ENCODE measurements at places on chromosomes 11 and 22.

DNA sequence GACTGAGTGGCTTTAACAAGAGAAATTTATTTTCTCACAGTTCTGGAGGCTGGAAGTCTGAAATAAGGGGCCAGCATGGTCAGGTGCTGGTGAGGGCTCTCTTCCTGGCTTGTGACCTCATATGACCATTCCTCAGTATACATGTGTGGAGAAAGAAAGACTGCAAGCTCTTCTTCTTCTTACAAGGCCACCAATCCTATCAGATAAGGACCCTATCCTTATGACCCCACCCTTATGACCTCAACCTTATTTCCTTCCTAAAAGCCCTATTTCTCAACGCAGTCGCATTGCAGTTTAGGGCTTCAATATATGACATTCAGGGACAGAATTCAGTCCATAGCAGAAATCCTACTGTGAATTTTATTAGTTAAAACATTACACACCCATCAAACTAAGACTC, 124.4 kb upstream of the RAG2 start:
- no peak for DNase-seq

DNA sequence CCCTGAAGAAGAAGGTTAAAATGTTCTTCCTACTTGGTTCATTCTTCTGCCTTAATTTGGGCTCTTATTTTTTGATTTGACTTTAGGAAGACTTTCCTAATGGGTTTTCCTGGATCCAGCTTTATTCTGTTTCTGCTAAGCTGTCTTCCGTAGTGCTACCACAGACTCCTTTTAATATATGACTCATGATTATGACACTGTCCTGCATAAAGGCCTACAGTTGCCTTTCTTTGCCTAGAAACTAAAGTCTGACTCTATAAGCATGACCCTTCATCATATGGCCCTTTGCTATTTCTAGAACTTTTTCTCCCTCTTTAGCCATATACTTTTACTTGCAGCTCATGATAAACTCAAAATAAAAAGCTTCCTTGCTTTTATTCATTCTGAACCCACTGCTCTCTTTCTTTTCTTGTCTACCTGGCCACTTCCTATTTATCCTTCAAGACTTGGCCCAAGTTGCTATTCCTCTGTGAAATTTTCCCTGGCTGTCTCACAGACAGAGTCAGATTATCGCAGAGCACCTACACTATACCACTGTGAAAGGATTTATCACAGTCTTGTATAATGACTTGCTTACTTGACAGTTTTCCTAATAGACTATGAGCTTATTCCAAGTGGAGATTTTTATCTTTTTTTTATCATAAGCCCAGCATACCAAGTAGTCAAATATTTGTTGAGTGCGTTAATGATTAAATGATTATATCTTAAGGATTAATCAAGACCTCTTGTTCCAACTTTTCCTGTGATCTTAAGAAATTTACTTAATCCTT, 24.7 kb downstream of the TBCEL start:
- DNase-seq, result no peak

DNA sequence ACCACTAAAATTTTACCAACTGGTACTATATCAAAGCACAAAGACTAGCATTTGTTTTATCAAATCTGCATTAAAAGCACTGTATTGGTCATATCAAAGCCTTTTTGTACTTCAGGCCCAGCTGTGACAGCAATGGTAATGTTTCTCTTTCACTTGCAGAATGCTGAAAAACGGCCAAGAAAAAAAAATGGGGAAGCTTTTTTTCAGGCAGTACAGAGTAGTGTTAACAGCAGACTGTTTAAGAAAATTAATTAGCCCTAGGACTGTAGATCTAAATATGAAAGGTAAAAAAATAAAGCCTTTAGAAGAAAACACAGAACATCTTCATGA, 33.3 kb downstream of the DENND5A start:
- no peak for DNase-seq

GRCh38 chr11:120637131-120637530, 125.6 kb downstream of the GRIK4 start:
- no peak for DNase-seq

DNA sequence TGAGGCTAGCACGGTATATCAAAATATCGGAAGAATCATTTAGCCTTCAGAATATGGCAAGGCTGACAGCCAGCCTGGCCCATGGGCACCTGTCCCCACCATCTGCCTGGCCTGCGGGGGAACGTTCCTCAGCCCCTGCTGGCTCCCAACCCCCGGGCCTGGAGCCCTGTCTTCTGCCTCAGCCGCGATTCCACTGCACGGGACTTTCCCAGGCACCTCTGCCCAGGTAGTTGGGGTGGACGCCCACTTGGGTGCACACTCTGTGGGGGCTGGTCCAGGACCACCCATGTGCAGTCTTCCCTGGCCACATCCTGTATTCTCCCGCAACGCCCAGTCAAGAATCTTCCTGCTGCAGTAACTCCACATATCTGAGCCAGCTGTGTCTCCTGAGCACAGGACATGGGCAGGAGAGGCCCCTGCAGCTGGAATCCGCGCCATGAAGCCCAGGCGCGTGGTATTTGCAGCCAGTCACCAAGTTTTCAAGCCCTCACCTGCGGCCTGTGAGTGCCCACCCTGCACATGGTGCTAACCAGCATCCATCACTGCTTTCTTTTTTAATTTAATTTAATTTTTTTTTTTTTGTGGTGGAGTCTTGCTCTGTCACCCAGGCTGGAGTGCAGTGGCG, 77.9 kb downstream of the KCNQ1 start:
- DNase-seq, result no peak

GRCh38 chr11:19938169-19938856, 222.0 kb downstream of the DBX1 start:
- DNase-seq, result no peak

GRCh38 chr11:86672007-86672621, at the start of gene ME3:
Gene ME3 (minus strand): TSS chr11:86672616.
- peak; percentile 66 for DNase-seq

Measured in stimulated activated naive CD4-positive, alpha-beta T cell (primary cell).